NCI-H1417 (cell line): ENCODE measurements at places on chromosomes 3 and 15.

DNA sequence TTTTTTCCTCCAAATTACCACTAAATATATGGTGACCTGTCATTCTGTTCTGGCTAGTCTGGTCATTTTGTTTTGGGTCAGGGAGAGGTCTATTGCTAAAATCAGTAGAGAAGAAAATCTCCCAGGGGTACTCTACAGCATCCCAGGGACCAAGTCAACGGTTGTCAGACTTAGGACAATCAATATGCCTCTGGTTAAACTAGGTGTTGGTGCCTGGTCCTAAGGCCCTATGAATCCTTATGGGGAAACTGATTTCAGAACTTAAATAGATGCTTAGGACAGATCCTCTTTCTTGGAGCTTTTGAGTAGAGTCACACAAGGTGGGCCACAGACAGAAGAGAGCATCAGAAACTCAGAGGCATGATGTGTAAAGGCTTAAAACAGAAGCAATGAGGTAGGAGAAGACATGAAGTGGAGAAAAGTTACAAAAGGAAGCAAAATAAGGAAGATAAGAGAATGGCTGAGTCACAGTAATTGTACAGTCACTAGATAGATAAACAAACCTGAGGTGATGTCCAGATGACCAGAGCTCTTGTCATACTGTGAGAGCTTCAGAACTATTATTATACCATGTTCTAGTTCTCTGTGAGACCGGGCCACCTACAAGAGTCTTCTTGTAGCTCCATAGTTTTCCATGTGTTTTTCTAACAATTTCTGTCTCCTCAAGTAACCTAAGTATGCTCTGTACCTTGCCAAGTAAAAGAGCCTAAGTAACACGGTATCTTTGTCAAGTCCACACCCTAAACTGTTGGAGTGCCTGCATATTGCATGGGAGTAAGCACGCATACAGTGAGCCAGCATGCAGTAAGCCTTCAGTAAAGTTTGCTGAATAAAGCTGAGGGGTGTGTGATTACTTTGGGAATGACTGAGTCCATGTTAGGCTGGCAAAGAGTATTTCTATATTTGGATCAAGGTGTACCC, 44.6 kb upstream of the LEKR1 start:
- no peak for DNase-seq

DNA sequence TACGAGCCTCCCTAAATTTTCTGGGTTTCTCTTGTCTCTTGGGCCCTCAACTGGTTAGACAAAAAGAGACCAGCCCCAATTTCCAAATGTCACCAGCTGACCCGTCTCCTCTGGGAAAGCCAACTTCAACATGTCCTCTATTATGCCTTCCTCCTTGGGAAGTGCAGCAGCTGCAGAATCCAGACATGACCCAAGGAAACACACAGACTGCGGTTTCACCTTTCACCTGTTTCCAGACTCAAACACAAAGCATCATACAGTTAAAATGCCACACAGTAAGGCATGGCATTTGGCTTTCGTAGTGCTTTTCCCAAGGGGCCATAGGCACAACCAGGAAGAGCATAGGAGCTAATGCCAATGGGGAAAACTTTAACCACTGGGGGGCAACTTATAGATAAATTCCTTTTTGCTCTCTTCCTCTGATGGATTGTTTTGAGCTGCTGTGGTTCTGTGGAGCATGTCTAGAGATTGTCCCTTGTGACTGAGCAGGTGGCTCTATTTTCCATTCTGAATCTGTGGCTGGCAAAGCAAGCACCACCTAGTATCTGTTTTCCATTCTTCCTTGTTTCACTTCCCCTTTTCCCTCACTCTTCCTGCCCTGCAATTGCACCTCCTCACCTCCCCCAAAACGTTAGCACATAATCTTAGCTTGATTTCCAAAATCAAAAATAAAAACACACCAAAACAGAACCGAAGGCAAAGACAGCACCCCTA, 49.3 kb downstream of the HHLA2 start:
- peak; percentile 83 for DNase-seq

DNA sequence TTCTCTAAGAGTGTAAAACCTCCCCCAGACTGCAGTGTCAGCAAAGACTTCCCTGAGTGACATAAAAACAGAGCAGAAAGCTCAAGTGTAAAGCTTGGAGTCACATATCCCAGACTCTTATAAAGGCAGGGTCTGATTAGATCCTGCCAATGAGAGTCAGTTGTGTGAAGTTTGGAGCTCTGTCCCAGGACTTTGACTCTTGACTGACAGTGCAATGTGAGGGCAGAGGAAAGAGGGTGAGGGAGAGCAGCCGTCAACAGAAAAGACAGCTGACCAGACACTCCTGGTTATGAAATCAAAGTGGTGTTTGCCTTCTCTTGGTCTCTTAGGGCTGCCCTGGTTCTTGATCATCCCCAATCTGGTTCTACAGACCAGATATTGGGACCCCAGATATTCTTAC, 393.2 kb downstream of the ERC2 start:
- DNase-seq = no peak

GRCh38 chr3:143004823-143005222, 3.5 kb downstream of the U2SURP start:
- no peak for DNase-seq

DNA sequence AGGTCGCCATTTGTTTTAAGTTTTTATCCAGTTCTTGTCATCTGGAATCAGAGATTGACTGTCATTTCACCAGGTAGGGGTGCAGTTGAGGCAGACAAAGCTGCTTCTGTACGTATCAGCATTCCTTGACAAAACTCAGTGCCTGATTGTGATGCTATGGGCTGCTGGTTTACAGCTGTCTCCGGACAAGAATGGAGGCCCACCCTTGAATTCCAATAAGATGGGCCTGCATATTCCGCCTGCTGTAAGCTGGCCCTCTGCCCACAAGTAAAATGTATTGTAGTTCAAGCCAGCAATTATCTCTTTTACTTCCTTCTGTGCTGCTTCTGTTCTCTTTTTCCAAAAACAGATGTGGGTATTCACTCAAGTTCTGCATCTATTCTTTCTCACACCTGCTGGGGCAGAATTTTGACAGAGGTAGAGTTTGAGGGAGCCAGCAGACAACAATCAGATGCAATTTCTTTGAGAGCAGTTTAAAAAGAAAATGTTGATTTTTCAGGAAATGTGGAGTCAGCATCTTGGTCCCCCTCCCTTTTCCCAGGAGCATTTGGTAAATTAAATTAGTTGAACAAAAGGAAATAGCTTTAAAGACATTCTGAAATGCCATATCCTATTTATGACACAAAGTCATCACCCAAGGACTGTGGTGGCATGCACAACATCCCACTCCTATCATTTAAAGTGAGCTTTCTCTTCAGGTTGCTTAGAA, 53.5 kb downstream of the IQCH start:
- DNase-seq = no peak

- no peak for DNase-seq
Measured at GRCh38 chr15:85725564-85725963, 69.2 kb downstream of the KLHL25 start.

DNA sequence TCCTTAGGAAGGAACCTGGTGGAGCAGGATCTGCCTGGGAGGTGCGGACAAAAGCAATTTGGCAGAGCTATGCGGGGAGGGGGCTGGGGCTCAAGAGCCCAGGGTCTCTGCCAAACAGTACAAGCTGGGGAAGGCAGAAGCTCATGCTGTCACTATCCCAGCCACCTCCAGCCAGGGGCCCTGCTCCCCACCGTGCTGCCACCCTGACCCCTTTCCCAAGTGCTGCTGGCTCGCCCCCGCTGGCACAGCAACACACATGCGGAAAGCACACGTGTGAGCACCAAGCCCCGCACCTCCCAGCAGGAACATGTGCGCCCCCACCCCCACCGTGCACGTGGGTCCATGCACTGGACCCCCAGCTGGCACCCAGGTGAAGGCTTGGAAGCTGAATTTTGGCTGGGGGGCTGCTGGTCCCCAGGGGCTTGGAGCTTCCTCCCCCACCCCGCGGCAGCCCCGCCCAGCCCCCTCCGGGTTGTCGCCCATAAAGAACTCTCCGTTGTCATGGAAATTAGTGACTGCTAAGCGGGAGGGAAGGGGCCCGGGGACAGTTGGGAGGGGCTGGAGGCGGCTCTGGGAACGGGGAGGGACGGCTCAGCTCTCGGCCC, 742 bp downstream of the CAMKV start:
- DNase-seq = peak; percentile 16

- DNase-seq = peak; percentile 71
Measured at GRCh38 chr15:34582461-34583371, 735 bp downstream of the GOLGA8B start.

GRCh38 chr15:69755551-69756310, 303.1 kb downstream of the RPLP1 start:
- DNase-seq = no peak

DNA sequence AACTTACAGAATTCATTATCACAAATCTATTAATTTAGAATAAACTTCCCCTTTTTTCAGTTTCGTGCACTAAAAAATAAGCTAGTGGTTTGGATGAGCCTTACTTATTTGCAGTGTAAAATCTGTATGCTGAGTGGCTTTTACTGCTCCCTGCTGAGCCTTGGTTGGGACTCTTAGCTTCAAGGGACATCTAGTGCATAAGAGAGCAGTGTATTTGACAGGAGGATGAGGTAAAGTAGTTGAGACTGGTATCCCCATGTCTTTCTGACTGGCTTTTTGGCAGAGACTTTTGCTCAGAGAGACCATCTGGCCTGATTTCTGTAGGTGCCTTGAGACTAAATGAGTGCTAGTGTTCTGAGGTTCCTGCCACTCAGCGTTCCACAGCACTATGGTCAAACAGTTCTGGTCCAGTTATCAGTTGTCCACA, 11.8 kb downstream of the CAPN7 start:
- no peak for DNase-seq

- no peak for DNase-seq
Measured at GRCh38 chr3:17664923-17665322, 77.5 kb downstream of the TBC1D5 start.

GRCh38 chr15:82137261-82137660, 91.4 kb upstream of the MEX3B start:
- no peak for DNase-seq

DNA sequence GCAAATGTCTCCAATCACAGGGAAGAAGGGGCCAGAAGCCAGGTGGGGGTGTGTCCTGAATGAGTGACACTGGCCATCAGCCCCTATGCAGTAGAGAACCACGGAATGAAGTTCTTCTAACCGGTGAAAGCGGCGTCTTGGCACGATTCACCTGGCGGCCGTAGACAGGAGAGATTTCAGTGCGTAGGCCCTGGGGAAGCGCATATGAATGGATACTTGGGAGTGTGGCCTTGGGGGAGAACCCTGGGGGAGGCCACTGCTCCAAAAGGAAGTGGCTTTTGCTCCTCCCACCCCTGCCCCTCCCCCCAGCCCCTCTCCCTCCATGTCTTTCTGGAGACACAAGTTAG, 43.6 kb downstream of the RBPMS2 start:
- no peak for DNase-seq

DNA sequence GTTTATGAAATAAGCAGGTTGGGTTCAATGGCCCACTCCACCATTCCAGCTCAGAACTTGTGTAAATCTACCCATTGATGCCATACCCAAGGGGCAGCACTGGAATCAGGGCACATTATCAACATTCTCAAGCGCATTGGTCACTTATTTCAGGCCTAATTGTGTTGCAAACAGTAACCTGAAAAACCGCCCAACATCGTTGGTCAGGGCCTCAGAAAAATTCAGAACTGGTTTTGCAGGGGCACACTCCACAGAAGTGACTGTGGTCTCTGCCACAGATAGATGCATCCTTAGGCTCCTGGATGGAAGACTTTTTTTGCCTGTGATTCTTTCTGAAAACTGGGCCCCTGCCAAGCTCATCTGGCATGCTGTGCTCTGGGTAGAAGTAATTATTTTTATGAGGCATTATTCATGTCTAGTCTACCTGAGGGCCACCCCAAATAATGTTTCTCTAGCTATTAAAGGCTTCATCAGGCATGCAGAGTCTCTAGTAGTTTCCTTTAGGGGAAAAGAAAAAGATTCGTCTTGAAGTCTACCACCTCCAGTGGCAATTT, 21.7 kb upstream of the LRTM1 start:
- peak; percentile 38 for DNase-seq

- DNase-seq = no peak
Measured at GRCh38 chr15:80208758-80209734, 43.0 kb downstream of the CTXND1 start.

GRCh38 chr15:71089801-71090200, 25.5 kb upstream of the THSD4 start:
- no peak for DNase-seq
